ENCODE measurements at places on chromosomes 16 and 17.
A peak's percentile ranks its signal among the peaks of the same experiment; 100 is the strongest.

DNA sequence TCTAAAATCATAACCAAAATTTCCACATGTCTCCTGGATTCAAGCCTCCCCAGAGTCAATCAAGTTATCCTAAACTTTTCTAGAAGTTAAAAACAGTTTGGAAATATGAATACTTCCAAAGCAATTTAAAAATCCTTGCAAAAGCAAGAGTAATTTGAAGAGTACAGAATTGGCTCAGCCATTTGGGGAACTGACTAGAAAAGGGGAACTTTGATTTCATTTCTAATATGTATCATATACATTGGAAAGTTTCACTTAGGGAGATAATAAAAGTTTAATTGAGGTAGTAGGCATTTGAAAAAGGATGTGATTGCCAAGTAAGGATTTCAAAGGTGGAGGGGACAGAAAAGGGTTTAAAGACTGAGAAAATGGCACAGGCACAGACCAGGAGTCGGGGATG, 9.0 kb upstream of the SLFN12L start:
- DNase-seq = no peak

DNA sequence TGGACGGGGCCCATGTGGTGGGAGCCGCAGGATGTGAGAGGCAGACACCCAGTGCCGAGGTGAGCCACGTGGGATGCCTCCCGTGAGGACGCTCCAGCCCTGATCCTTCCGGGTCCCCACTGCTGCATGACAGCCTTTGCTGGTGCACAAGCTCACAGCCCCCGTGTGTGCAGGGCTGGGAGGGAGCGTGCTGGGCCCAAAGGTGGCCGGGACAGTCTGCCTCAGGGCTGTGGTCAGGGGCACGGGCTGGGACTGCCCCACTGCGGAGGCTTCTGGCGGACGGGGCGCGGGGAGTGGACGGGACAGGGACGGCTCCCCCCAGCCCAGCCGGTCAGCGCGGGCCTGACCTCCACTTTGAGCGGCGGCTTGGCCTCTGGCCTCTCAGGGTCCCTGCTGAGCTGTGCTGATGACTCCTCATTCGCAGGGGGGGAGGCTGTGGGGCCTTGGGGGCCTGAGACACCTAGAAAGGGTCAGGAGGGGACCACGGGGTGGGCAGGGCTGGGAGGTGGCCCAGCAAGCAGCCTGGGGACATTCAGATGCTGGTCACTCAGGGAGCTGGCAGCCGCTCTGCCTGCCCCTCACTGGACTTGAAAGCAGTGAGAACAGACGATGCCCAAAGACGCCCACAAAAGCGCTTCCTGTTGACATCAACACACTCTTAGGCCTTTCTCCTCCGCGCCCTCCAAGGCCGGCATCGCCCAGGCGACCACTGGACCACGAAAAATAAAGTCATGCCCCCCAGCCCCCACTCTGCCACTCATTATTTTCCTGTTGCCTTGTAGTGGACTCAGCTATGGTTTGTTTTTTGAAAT, 9.3 kb upstream of the METRNL start:
- no peak for DNase-seq

DNA sequence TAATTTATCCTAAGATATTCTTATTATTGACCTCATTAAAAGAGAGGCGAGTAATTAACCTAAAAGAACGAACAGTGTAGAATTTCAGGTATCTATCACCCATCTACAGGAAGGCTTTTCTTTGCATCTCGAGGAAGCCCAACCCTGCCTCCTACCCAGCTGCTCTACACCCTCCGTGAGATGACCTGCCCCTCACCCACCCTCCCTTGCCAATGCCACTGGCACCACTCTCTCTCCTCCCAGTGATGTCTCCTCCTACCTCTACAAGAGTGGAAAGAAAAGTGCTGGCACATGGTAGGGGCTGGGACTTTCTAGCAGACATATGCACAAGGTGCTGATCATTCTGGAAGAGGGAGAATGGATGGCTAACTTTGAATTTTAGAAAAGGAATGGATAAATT, 22.9 kb upstream of the FOXJ1 start:
- no peak for DNase-seq

GRCh38 chr16:49734331-49734730, 121.6 kb downstream of the ZNF423 start:
- no peak for DNase-seq

DNA sequence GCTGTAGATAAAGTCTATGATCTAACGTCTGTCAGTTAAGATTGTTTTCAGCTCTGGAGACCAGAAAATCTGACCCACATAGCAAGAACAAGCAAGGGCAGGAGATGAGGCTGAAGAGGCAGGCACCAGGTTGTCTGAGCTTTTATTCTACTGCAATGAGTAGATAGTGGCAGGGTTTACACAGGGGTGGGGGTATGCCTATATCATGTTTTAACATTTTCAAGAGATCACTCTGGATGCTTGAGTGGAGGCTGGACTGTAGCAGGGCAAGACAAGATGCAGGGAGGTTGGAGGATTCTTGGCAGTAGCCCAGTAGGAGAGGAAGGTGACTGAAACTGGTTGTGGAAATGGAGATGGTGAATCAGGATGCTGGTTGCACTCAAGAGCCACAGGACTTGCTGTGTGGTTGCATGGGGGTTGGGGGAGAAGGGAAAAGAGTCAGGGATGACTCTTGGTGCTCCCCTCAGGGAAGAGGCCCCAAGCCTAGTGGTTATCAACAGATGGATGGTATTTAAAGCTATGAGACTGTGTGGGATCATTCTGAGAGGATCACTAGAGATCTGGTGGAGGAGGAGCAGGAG, 143.1 kb upstream of the KCNJ18 start:
- DNase-seq = peak; percentile 13

DNA sequence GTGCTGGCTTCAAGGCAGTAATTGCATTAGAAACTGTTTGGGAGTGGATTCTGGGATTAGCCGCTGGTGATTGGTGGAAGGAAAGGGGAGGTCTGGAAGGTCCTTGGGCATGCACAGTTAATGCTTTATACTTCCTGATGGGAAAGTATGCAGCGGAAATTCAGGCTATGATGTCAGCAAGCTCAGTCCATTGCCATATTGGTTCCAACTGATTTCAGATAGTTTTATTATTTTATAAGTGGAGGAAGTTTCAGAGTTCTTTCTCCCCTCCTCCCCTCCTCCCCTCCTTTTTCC, 8.1 kb upstream of the CMTR2 start:
- no peak for DNase-seq

- DNase-seq = no peak
Observed at GRCh38 chr17:17670701-17671305, 10.5 kb upstream of the RAI1 start.

GRCh38 chr16:75593825-75594820, 27.9 kb downstream of the GABARAPL2 start:
- DNase-seq = peak; percentile 93

DNA sequence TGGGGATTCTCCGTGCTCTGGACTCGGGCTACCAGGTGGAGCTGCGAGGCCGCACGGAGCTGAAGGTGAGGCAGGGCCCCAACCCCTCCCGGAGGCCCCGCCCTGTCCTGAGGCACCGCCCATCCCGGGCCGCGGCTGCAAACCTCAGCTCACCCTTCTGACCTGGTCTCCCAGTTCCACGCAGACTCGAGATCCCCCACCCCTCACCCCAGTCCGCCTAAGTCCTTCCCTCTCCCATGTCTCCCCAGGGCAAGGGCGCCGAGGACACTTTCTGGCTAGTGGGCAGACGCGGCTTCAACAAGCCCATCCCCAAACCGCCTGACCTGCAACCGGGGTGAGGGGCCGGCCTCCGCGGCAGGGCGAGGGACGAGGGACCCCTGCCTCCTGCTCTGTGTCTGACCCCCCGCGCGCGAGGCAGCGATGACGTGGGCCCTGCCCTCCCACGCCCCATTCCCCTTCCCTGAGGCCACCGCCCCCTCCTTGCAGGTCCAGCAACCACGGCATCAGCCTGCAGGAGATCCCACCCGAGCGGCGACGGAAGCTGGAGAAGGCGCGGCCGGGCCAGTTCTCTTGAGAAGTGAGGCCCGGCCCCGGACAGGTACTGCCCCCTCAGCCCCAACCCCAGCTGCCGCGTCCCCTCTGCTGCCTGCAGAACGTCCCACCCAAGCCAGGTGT, 13.7 kb downstream of the GUCY2D start:
- DNase-seq = no peak

GRCh38 chr17:15502369-15503112, 35.1 kb upstream of the CDRT4 start:
- peak; percentile 68 for DNase-seq

DNA sequence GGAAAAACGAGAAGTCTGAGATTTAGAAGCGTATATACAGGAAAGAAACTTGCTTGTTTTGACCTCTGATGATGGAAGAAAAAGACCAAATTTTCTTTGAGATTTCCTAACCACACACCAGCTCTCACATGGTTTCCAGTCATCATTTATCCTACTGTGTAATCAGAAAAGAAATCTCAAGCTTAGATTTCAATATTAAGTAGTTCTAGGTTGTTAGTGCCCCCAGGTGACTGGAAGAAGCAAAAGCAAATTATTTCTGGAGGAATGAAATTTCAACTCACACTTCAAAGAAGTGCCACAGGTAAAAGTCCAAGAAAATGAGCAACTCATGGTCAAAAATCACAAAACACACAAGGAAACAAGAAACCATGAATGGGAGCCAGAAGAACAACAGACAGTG, 51.8 kb upstream of the KDM6B start:
- DNase-seq = no peak

DNA sequence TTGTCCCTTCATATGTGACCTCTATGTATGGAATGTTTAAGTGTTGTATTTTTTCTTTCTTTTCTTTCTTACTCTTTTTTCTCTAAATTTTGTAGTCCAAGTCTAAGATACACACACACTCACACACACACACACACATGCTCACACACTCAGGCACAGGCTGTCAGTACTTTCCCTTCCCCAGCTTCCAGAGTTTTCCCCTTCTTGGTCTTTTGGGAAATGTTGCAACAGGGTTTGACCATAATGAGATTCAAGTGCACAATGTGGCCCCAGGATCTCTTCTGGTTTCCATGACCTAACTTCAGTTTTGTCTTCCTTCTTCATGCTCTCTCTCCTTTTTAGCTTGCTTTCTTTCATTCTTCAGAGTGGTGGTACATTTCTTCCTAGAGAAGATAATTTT, 289.8 kb upstream of the FOXF1 start:
- no peak for DNase-seq

DNA sequence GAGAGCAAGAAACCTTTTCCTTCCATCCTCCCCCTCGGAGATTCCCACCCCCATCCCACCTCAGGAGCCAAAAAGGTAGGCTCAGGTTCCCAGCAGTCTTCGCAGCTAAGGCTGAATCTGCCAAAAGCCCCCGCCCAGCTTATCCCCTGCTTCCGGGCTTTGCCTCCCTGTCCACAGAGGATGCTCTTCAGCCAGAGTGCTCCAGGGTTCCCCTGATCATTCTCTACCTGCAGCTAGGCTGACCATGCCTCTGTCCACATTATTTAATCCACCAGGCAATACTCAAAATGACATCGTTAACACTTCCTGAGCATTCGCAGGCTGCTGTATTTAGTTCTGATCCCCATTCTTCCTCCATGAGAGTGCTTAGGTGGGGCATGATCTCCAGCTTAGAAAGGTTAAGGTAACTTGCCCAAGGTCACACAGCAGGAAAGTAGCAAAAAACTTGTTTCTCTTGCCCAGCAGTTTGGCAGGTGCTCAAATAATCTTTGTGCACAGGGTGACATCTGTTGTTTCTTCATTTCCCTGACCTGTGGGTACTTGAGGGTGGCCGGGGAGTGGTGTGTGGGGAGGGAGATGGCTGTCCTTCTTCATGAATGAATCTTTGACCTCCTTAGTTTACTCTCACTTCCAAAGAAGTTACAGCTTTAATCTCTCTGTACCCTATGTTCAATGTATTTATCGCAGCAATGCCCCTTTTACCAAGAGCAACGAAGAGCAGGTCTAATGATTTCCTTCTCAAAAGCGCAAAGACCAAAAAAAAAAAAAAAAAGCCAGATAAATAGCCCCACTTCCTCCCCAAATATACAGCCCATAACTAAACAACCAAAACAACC, 848 bp upstream of the TBKBP1 start:
- DNase-seq = no peak

- no peak for DNase-seq
Observed at GRCh38 chr17:67644061-67644460, 73.7 kb upstream of the NOL11 start.

Data from dermis microvascular lymphatic vessel endothelial cell (primary cell).